ENCODE measurements at places on chromosomes 1 and 21. TPM values are rescaled to one million over a fixed set of nuclear protein-coding genes. Genes with fewer than 3 reads are reported as not detected.

The PRRX1 gene
- 1.2 TPM for polyA plus RNA-seq

The EPHB2 gene
- polyA plus RNA-seq: 38.8 TPM

The ADAM30 gene
- not detected for polyA plus RNA-seq

The SELENBP1 gene
- polyA plus RNA-seq: 43.6 TPM

The PLA2G2D gene
- polyA plus RNA-seq: not detected

The OLFML3 gene
- polyA plus RNA-seq: 13.5 TPM

The CHAF1B gene
- polyA plus RNA-seq: 5.0 TPM

The ZNF695 gene
- polyA plus RNA-seq: 3.7 TPM

The CHIA gene
- polyA plus RNA-seq: not detected

The SNRPE gene
- polyA plus RNA-seq: 331 TPM

The SPRR5 gene
- not detected for polyA plus RNA-seq

DNA sequence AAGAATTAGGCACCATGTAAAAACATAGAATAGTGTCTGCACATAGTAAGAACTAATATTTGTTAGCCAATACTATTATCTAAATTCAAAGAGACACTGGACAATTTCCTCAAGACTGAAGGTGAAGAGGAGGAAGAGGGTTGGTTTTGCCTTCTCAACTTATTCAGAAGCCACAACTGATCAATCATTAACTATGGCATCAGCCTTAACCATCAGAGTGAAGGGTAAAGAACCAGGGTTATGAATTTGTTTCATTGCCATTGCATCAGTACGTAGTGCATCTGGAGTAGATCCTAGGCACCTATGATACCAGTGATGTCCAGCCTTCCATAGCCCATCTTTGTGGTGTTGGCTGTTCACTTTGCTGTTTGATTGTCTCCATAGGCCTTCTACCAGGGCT, 421.7 kb upstream of the DEPDC1 start:
- no peaks in the 10 kb centered on the region for H3K4me1 ChIP-seq
- no peak overlapping the region for H3K4me3 ChIP-seq
- H3K36me3 ChIP-seq: no peaks in the 10 kb centered on the region
- H3K27ac ChIP-seq: no peak overlapping the region
- no peaks in the 10 kb centered on the region for H3K27me3 ChIP-seq

GRCh38 chr1:179077396-179077795, 4.5 kb upstream of the TOR3A start:
- no peaks in the 10 kb centered on the region for H3K36me3 ChIP-seq
- no peaks in the 10 kb centered on the region for H3K27me3 ChIP-seq
- no peak overlapping the region for H3K4me3 ChIP-seq
- peak; percentile 81 for DNase-seq
- H3K27ac ChIP-seq: no peak overlapping the region

DNA sequence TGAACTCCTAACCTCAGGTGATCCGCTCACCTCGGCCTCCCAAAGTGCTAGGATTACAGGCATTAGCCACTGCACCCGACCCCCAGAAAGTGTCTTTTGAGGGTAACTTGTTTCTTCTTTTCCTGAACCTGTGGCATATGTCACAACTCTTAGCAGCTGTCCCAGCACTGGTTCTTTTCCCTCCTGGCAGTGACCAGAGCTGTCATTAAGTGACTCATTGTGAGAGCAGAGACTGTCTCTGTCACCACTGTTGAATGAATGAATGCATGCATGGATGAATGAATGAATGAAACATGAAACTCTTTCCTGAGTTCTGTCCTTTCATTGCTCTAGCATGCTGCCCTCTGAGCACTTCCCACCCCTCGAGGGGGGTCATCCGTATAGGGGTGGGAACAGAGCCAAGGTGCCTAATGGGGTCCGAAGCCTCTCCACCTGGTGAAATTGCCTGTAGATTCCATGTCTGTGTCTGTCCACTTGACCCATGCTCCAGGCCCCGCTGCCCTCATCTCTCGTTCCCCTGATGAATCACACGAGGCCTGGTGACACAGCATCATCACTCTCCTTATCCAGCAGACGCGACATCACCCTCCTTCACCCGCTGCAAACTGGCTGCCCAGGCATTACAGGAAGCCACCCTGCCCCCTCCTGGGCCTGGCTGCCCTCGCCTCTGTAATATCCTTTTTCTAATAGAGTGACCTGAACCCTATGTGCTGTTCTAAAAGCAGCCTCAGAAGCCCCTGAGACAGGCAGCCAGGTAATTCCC, 75.0 kb downstream of the IGSF21 start:
- H3K27me3 ChIP-seq: peaks cover 54% of the 10 kb centered on the region
- no peaks in the 10 kb centered on the region for H3K36me3 ChIP-seq
- no peak overlapping the region for H3K27ac ChIP-seq
- peak; percentile 34 for DNase-seq

- no peaks in the 10 kb centered on the region for H3K27me3 ChIP-seq
- no peak for DNase-seq
- no peak overlapping the region for H3K4me3 ChIP-seq
- no peaks in the 10 kb centered on the region for H3K36me3 ChIP-seq
- no peak overlapping the region for H3K27ac ChIP-seq
- no peaks in the 10 kb centered on the region for H3K4me1 ChIP-seq
These were observed 133.1 kb upstream of the PTBP2 start for GRCh38 chr1:96588416-96588995.

- H3K27ac ChIP-seq: no peak overlapping the region
- H3K4me3 ChIP-seq: no peak overlapping the region
These were observed 19.4 kb downstream of the JUN start for GRCh38 chr1:58764294-58764978.

DNA sequence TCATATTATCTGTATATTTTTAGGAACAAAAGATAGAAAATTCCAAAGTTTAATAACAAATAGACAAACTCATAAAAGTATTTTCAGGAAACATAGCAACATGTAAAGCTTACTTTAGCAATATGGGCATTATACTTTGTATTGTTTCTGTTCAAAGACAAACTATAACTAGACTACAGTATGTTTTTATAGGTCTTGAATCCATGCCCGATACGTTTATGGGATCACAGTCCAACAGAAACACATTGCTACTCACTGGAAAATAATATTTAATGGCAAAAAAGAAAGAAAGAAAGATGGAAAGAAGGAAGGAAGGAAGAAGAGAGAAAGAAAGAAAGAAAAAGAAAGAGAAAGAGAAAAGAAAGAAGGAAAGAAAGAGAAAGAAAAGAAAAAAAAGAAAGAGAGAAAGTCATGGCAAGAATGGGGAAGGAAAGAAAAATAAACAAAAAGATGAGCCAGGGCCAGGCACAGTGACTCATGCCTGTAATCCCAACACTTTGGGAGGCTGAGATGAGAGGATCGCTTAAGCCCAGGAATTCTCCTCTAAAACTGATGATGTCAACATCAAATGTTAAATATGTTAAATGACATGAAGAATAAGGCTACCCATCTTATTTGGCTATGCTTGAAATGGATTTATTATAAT, 32.7 kb downstream of the TM2D1 start:
- H3K36me3 ChIP-seq: peaks cover 4% of the 10 kb centered on the region
- no peaks in the 10 kb centered on the region for H3K4me1 ChIP-seq
- no peak overlapping the region for H3K4me3 ChIP-seq
- H3K27me3 ChIP-seq: no peaks in the 10 kb centered on the region

GRCh38 chr21:16424331-16424751, 694.6 kb downstream of the USP25 start:
- H3K4me3 ChIP-seq: no peak overlapping the region
- no peaks in the 10 kb centered on the region for H3K36me3 ChIP-seq
- H3K27ac ChIP-seq: no peak overlapping the region
- H3K27me3 ChIP-seq: no peaks in the 10 kb centered on the region

DNA sequence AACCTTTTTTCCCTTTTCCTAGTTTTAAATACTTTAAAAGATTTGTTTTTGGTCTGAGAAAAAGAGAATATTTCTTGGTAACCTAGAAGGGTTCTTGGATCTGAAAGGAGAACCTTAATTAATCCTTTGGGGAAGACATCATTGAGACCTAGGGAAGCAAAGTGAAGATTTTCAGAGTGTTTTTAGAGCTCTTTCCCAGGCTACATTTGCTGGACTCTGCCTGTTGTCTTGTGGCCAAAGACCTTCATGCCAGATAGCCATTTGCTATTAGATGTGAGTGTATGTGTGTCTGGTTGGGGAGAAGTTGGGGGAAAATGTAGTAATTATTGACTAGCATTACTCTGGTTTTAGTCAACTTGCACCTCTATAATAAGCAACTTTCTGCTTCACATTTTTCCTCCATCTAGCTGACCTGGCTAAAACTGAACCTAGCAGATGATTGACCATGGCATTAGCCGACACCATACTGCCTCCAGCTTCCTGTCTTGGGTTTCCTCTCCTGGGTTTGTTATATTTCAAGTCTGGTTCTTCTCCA, 239.1 kb downstream of the USP25 start:
- H3K4me3 ChIP-seq: no peak overlapping the region
- H3K27me3 ChIP-seq: no peaks in the 10 kb centered on the region
- no peak overlapping the region for H3K27ac ChIP-seq
- no peaks in the 10 kb centered on the region for H3K36me3 ChIP-seq
- DNase-seq: no peak

DNA sequence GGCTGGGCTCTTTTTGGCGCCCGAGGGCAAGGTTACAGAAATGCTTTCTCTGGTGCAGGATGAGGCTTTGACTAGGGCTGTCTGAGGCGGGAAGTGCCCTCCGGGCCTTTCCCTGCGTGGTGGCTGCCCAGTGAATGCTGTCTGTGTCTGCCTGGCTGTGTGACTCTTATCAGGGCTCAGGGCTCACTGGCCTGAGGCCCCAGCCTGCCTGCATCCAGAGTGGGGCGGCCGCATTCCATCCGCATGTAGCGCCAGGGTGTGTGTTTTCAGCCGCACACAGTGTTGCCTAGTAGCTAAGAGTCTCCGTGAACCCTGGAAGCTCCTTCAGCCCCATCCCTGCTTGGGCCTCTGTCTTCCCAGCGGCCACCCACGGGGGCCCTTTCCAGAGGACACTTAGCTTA, 59.1 kb downstream of the FAAP20 start:
- no peak overlapping the region for H3K4me3 ChIP-seq
- no peaks in the 10 kb centered on the region for H3K27me3 ChIP-seq
- peaks cover 23% of the 10 kb centered on the region for H3K4me1 ChIP-seq
- peak; percentile 85 for DNase-seq

GRCh38 chr1:83027511-83027910, 971.4 kb downstream of the TTLL7 start:
- H3K36me3 ChIP-seq: no peaks in the 10 kb centered on the region
- H3K27ac ChIP-seq: no peak overlapping the region
- H3K4me1 ChIP-seq: no peaks in the 10 kb centered on the region
- no peak for DNase-seq

- H3K4me3 ChIP-seq: no peak overlapping the region
- H3K4me1 ChIP-seq: no peaks in the 10 kb centered on the region
- no peaks in the 10 kb centered on the region for H3K36me3 ChIP-seq
- no peak overlapping the region for H3K27ac ChIP-seq
These were observed 65.5 kb upstream of the LRP8 start for GRCh38 chr1:53393325-53393792.

GRCh38 chr1:29502911-29503840, 266.9 kb downstream of the PTPRU start:
- H3K27me3 ChIP-seq: no peaks in the 10 kb centered on the region
- no peak overlapping the region for H3K4me3 ChIP-seq
- no peak overlapping the region for H3K27ac ChIP-seq

- H3K4me1 ChIP-seq: no peaks in the 10 kb centered on the region
- no peaks in the 10 kb centered on the region for H3K27me3 ChIP-seq
- DNase-seq: peak; percentile 85
- no peak overlapping the region for H3K27ac ChIP-seq
- H3K36me3 ChIP-seq: no peaks in the 10 kb centered on the region
These were observed 115.6 kb downstream of the PGBD5 start for GRCh38 chr1:230310381-230311163.

- no peak for DNase-seq
- no peaks in the 10 kb centered on the region for H3K27me3 ChIP-seq
These were observed 262.4 kb upstream of the DAB1 start for GRCh38 chr1:57686306-57686705.

DNA sequence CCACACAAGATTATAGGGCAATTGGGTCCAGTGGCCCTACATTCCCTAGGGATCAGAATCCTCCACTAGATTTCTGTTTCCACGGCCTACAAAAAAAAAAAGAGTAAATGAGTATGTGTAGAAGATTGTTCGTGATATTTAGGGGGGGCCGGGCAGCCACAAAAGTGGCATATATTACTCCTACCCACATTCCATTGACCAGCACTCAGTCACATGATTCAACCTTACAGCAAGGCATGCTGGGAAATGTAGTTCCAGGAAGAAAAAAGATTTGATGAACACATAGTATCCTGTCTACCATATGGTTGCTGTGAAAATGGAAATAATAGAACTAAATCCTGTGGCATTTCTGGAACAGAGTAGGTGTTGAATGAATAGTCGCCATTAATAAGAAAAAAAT, 43.4 kb upstream of the GJB5 start:
- H3K36me3 ChIP-seq: no peaks in the 10 kb centered on the region
- no peaks in the 10 kb centered on the region for H3K4me1 ChIP-seq
- no peak overlapping the region for H3K4me3 ChIP-seq
- H3K27ac ChIP-seq: no peak overlapping the region
- no peaks in the 10 kb centered on the region for H3K27me3 ChIP-seq
